ENCODE measurements at places on chromosomes 1 and 21.

DNA sequence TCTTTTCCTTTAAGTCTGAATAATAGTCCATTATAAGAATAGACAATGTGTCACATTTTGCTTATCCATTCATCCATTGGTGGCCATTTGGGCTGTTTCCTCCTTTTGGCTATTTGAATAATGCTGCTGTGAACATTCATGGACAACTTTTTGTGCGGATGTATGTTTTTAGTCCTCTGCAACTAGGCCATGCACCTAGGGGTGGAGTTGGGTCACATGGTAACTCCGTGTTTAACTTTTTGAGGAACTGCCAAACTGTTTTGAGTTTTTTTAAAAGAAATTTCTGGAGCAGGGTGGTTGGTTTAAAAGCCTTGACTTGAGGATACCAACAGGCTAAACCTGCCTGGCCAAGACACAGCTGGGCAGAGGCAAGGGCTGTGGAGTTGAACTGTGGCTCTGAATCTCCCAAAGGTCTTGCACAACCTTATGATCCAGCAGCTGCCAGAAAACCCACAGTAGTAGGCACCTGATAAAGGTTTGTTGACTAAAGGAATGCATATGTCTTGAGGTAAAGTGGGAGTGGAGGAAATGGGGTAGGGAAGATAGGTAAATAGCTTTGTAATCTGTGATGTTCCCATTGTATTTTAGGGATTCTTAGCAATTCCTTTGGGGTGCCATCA, 5.6 kb upstream of the RPTN start:
- no peak for DNase-seq

DNA sequence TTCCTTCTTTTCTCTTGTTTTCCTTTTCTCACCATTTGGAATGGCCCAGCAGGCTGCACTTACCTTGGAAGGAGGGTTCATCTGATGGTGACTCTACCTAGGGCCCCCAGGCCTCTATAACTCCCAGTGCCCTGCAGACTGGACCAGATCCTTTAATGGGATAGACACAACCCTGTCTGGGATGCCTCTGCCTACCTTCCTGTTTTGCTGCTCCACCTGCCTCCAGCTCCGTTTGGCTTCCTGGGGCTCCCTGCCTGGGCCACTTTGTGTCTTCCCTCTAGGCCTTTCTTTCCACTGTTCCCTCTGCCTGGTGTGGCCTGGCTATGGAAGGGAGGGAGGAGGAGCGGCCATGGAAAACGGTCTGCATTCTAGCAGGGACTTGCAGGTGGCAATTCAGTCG, 7.5 kb downstream of the PCSK9 start:
- no peak for DNase-seq

DNA sequence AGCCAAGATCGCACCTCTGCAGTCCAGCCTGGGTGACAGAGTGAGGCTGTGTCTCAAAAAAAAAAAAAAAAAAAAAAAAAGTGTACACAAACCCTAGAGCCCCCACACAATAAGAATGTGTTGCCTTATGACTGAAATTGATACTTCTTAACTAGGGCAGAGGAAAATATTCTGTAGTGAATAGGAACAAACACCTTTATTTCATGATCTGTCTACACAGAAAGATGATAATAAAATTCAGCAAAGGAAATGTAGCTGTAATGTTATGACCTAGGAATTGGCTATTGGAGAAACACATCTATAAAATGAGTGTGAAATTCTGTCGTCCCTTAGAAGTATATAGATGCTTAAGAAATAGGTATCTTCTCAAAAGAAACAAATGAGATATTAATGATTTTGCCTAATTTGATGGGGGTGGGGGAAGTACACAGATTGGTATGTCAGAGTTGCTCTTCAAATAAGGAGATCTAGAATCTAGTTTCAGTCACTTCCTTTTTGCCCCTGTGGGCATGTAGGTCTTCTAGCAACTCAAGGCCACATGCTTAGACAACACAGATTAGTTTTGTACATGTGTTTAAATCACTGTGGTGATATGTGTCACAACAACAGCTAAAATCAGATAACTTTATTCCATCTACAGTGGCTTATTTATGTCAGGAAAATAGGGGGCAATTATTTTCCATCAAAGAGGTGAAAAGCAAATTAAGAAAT, 10.7 kb upstream of the GPR25 start:
- DNase-seq: peak; percentile 39

- no peak for DNase-seq
Observed at GRCh38 chr1:192565946-192566345, 9.6 kb upstream of the RGS1 start.

GRCh38 chr1:118100686-118101514, 84.1 kb downstream of the SPAG17 start:
- no peak for DNase-seq

DNA sequence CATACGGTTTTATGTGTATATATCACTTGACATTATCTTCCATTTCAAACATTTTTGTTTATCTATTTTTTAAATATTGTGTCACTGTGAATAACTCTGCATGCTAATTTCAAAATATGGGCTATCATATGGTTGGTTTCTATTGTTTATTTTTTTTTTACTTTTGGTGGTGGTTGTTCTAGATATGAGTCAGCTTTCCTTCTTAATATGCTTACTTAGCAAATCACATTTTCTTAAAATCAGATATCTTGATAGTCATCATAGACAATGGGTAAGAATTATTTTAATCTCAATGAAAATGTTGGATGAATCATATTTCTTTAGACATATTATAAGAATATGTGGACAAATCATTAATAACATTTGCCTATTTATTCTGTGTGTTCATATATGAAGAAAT, 881.5 kb downstream of the BRINP3 start:
- DNase-seq: no peak

DNA sequence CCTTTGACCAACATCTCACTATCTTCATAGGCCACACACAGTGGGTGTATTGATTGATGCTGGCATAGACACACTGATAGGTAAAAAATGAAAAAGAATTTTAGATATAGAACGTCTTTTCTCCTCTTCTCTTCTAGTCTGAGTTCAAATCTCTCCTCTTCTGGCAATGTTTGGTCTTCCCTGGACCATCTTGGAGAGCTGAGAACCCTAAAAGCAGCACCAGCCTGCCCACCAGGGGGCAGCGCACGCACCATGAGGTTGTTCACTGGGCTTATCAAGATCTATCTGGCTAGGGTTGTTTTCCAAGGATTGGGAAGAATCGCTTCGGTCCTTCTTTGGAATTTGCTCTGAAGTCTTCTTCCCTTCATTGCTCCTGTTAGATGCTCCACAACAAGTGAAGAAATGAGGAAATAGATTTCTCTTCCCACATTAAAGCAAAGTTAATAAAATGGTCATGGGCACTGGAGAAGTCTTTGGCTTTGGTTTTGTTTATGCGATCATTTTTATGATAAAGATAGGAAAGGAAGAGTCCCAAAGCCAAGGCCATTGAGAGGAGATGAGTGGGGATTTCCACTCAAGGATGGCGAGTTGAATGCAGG, 104.0 kb upstream of the OLIG2 start:
- DNase-seq: peak; percentile 39

DNA sequence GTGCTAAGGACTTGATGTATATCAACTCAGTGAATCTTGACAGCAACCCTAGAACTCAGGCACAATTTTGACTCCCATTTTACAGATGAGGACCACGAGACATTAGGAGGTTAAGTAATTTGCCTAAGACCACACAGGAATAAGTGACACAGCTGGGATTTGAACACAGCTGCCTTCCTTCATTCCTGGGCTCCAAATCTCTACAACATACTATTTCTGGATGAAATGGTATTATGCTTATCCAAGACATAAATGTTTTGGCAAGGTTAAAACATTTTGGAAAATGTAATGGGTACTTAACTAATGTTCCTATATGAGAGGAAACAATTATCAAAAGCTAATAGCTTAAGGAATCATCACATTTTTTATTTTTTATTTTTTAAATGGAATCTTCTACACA, 4.8 kb downstream of the CLDN8 start:
- DNase-seq: no peak

GRCh38 chr1:27879374-27880082, 7.2 kb downstream of the THEMIS2 start:
- DNase-seq: no peak

GRCh38 chr1:76121850-76122249, 47.3 kb downstream of the ST6GALNAC3 start:
- no peak for DNase-seq

GRCh38 chr1:200082329-200082728, 54.8 kb downstream of the NR5A2 start:
- DNase-seq: no peak

DNA sequence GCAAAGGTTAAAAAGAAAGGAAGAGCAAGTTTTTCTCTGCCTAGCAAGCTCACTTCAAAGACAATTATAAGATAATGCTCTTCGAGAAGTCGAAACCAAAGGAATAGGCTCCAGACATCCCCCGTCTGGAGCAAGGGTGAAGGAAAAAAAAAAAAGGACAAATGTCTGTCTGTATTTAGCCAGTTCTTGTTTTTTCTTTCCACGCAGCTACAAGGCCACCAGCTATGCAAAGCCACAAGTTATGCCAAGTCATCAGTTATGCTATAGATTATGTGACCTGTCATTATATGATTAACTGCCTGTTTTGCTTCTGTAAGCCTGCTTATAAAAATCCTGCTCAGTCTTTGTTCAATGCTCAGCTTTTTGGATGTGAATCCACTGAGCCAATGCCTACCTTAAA, 2.4 kb upstream of the THEM5 start:
- no peak for DNase-seq

DNA sequence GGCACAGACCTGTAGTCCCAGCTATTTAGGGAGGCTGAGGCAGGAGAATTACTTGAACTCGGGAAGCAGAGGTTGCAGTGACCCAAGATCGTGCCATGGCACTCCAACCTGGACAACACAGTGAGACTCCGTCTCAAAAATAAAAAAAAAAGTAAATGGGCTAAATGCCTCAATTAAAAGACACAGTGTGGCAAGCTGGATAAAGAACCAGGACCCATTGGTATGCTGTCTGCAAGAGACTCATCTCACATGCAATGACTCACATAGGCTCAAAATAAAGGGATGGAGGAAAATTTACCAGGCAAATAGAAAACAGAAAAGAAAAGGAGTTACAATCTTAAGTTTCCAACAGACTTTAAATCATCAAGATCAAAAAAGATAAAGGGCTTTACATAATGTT, 40.3 kb downstream of the ACBD6 start:
- DNase-seq: no peak

DNA sequence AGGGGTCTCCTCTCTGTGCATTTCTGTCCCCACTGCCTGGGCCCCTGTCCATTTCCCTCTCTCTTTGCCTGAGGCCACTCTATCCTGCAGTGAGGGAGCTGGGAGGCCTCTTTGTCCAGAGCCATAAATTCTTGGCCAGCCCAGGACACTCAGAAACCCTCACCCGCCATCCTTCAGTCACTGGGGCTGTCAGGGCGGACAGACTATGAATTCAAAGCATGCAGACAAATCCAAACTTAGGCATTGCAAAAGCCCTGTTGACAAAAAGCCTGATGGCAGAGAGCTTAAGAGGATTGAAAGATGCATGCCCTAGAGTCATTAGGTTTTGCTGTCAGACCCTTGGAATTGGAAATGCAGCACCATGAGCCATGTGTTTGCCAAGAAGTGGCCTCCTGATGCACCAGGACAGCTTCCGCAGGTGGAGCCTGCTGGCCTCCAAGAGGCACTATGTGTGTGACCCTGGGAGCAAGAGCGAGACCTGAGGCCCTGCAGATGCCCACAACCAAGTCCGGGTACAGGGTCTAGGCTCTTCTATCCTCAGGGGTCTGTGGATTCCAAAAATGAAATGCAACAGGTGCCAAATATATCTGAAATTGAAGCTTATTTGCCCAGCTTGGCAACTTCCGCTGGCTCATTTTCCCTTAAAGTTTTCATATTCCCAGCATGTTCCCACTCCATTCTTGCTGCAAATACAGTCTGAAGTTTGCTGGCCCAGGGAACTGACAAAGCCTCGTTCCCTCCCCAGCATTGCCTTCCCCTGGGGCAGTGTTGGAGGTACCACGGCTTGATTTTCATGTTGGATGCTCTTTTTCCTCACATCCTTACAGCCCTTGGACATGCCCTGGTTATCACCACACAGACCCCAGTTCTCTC, 177.9 kb downstream of the PGBD5 start:
- DNase-seq: no peak

- DNase-seq: no peak
Observed at GRCh38 chr1:208170252-208170651, 73.9 kb downstream of the PLXNA2 start.

- DNase-seq: no peak
Observed at GRCh38 chr1:42888013-42888633, 41.7 kb downstream of the ZNF691 start.

- no peak for DNase-seq
Observed at GRCh38 chr1:45375104-45376090, 35.2 kb upstream of the MUTYH start.

DNA sequence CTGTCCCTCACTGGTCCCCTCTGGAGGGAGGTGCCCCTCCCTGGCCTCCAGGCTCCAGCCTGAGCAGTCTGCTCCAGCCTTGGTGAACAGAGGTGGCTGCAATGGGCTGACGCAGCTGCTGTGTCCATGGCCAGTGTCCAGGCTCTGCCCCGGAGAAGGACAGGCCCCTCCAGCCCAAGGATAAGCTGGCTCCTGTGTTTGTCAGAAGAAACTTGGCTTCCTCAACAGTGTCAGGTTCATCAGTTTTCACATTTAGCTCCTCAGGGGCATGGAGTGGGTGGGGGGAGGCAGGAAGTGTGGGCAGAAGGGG, 402.8 kb downstream of the MATN1 start:
- no peak for DNase-seq

- no peak for DNase-seq
Observed at GRCh38 chr1:118360817-118361216, 175.8 kb upstream of the SPAG17 start.

DNA sequence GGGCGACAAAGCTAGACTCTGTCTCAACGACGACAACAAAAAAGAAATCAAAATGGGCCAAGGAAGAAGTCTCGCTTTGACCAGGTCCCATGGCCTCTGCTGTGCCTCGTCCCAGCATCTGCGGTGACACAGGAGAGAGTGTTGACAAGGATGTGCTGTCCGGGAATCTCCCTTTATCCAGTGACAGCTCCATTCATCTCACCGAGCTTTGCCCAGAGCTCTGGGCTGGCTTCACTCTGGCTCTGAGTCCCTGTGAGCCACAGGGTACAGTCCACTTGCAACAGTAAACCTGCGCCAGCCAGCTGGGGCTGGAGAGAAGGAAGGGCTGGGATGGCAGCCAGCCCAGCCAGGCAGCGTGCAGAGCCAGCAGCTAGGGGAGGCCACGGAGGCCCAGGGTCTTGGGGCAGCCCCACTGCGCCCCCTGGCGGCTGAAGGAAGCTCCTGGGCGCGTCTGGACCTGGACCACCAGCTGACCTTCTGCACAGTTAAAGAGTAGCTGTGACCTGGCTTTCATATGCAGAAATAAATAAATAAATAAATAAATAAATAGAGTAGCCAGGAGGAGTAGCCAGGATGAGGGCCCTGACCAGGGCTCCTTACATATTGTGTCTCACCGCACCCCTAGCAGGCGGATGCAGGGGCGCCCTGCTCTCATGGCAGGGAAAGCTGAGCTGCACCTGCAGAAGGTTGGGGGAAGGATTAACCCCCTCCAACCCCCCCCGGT, 29.7 kb downstream of the ENO1 start:
- peak; percentile 67 for DNase-seq

- no peak for DNase-seq
Observed at GRCh38 chr1:224211206-224211962, 28.3 kb downstream of the DEGS1 start.

- DNase-seq: no peak
Observed at GRCh38 chr1:8397511-8397910, 79.6 kb downstream of the SLC45A1 start.

- peak; percentile 31 for DNase-seq
Observed at GRCh38 chr1:108592030-108592759, 32.3 kb downstream of the EEIG2 start.

GRCh38 chr1:172766462-172766861, 107.6 kb downstream of the FASLG start:
- no peak for DNase-seq

- DNase-seq: no peak
Observed at GRCh38 chr21:40056031-40056430, 188.8 kb downstream of the PCP4 start.

All from CD4-positive, alpha-beta T cell treated with Interleukin-15 for 4 hours (primary cell).